Activated CD4-positive, alpha-beta T cell treated with anti-CD3 and anti-CD28 coated beads, Interleukin-2, amount 10 ng/mL, durations not matched to agents 7 days and 5 days (primary cell): ENCODE measurements at places on chromosomes 3 and 15. TPM values are rescaled to one million over a fixed set of nuclear protein-coding genes. Genes with fewer than 3 reads are reported as not detected.

ARL13B gene
- total RNA-seq: 5.8 TPM

CYP8B1 gene
- not detected for total RNA-seq

LHFPL4 gene
- total RNA-seq: not detected

GOLGA8J gene
- total RNA-seq: 0.65 TPM

CLDN11 gene
- total RNA-seq: not detected

GRCh38 chr3:107590786-107591185, 68.0 kb downstream of the BBX start:
- no peak for DNase-seq

GRCh38 chr3:56693750-56694149, 10.7 kb upstream of the TASOR start:
- no peak for DNase-seq

GRCh38 chr3:53650424-53650823, 156.0 kb downstream of the CACNA1D start:
- no peak for DNase-seq

- no peak for DNase-seq
Measured at GRCh38 chr3:45126730-45127129, 19.4 kb downstream of the CDCP1 start.

GRCh38 chr3:72312339-72312738, 527.4 kb upstream of the PROK2 start:
- no peak for DNase-seq

- no peak for DNase-seq
Measured at GRCh38 chr15:94186770-94187331, 44.5 kb upstream of the MCTP2 start.

DNA sequence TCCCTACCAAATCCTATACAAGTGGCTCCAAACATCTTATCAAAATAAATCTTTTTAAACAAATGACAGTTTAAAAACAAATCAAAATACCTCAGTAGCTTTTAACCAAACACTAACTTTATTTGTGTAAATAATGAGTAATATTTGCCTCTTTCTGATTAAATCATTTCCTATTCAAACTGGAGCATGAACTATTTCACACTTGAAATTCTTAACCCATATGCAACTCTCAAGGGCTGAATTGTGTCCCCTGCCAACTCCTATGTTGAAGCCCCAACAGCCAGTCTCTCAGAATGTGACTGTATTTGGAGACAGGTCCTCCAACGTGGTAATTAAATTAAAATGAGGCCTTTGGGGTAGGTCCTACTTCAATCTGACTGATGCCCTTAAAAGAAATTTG, 55.9 kb upstream of the MCTP2 start:
- no peak for DNase-seq

- no peak for DNase-seq
Measured at GRCh38 chr3:11543141-11543947, 100.4 kb downstream of the VGLL4 start.

- no peak for DNase-seq
Measured at GRCh38 chr3:41301548-41301947, 102.2 kb downstream of the CTNNB1 start.
